Mesothelial cell of epicardium (in vitro differentiated cells): ENCODE measurements at places on chromosomes 2 and 18.

GRCh38 chr2:224062481-224063297, 23.6 kb upstream of the SERPINE2 start:
- no peaks in the 10 kb centered on the region for H3K36me3 ChIP-seq
- no peak overlapping the region for H3K27ac ChIP-seq

DNA sequence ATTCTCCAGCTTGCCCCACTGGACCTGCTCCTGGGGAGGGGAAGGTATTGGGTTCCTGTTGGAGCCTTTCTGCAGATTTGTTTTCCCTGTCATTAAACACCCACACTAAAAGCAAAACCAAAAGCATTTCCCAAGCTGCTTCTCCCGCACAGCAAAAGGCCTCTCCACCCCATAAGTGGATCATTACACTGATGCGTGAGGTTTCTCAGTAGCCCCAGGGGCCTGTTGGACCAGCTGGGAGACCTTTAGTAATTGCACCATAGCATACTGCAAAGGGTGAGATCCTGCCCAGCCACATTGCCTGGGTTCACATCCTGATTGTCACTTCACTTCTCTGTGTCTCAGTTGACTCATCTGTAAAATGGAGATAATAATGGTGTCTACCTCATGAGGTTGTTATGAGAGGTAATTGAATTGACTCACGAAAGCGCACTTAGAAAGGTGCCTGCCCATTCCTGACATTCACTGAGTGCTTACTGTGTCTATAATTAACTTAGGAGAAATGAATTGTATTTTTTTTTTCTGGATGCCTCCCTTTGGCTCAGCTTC, 43.9 kb downstream of the TOGARAM2 start:
- DNase-seq: no peak
- no peak overlapping the region for H3K4me3 ChIP-seq
- H3K27me3 ChIP-seq: no peaks in the 10 kb centered on the region

GRCh38 chr2:3222636-3223035, 155.0 kb downstream of the EIPR1 start:
- no peaks in the 10 kb centered on the region for H3K27me3 ChIP-seq
- H3K36me3 ChIP-seq: peaks cover 39% of the 10 kb centered on the region
- H3K4me1 ChIP-seq: no peaks in the 10 kb centered on the region
- DNase-seq: no peak

- H3K27me3 ChIP-seq: peaks cover 5% of the 10 kb centered on the region
- H3K36me3 ChIP-seq: peaks cover 9% of the 10 kb centered on the region
- peak overlapping the region; percentile 76 for H3K4me3 ChIP-seq
- peak overlapping the region; percentile 91 for H3K27ac ChIP-seq
- H3K4me1 ChIP-seq: peaks cover 18% of the 10 kb centered on the region
These were observed 819 bp upstream of the KLF11 start for GRCh38 chr2:10042301-10043161.

- no peaks in the 10 kb centered on the region for H3K36me3 ChIP-seq
- DNase-seq: no peak
- peaks cover 62% of the 10 kb centered on the region for H3K4me1 ChIP-seq
- peak overlapping the region; percentile 72 for H3K4me3 ChIP-seq
These were observed 143.5 kb downstream of the TGIF1 start for GRCh38 chr18:3593381-3593903.
